CD14-positive monocyte (primary cell): ENCODE measurements at places on chromosomes 3 and 15.

GRCh38 chr3:24640330-24640877, 145.8 kb upstream of the THRB start:
- no peak for DNase-seq

- DNase-seq: no peak
Observed at GRCh38 chr15:80386151-80386550, 18.0 kb upstream of the ARNT2 start.

- peak; percentile 93 for DNase-seq
Observed at GRCh38 chr15:62658498-62658897, 384.0 kb upstream of the TPM1 start.

- DNase-seq: no peak
Observed at GRCh38 chr15:47258521-47258920, 458.8 kb upstream of the SEMA6D start.

- DNase-seq: no peak
Observed at GRCh38 chr3:140950144-140950543, 8.5 kb downstream of the SLC25A36 start.

DNA sequence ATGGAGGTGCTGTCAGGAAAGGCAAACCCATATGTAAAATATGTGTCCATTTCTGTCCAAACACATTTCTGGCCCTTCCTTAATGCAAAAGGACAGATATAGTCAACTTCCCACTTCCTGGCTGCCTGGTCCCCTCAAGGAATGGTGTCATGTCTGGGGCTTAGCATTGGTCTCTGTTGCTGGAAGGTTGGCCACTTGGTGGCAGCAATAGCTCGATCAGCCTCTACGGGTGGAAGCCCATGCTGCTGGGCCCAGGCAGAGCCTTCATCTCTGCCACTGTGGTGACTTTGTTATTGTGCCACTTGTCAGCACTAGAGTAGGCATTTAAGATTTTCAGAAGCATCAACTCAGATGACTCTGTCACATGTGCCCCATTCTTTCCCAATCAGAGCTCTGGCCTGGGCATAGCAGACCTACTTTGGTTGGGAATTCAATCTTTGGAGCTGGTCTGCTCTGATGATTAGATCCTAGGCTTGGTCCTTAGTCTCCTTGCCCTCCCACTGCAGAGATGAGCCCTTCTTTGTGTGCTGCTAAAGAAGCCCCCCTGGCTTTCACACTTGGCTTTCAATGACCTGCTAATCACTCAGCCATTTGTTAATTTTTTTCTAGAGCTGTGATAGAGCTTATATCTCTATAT, 51.0 kb upstream of the SPSB4 start:
- peak; percentile 31 for DNase-seq

DNA sequence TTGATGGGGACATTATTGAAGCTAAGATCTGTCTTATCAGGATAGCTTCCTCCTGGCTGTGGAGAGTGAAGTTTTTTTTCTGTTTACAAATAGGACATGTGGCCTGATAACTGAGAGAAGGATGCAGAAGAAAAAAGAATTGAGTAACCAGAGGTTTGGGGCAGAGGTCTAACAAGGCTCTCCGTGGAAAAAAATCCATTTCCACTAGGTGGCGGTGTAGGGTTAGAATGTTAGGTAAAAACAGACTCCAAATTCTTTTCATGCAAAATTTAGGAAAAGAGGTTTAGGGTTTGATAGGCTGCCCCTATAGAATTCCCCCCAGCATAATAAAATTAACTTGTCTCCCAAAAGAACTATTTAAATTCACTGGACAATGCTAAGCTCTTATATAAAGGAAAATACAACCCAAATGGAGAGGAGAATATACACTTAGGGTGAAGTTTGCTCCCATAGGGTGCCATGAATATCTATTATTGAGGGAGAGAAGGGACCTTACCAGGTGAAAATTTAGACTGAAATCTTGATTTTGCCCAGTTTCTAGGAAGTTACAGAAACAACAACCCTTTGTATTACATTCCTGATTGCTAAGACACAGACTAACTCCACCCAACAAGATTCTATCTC, 1560.4 kb downstream of the OTOL1 start:
- DNase-seq: no peak

GRCh38 chr3:147301781-147302180, 104.6 kb downstream of the ZIC4 start:
- no peak for DNase-seq

DNA sequence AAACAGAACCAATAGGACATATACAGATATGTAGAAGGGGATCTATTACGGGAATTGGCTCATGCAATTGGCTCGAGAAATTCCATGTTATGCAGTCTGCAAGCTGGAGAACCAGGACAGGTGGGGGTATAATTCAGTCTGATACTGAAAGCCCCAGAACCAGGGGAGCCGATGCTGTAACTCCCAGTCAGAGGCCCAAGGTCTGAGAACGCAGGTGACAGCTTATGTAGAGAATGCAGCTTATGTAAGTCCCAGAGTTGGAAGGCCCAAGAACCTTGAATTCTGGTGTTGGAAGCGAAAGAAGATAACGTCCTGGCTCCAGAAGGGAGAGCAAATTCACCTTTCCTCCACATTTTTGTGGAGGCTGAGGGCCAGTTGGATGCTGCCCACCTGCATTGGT, 62.7 kb downstream of the CCNL1 start:
- no peak for DNase-seq

GRCh38 chr3:189710620-189711402, 79.6 kb downstream of the TP63 start:
- no peak for DNase-seq

GRCh38 chr15:83899670-83900069, 245.7 kb downstream of the ADAMTSL3 start:
- no peak for DNase-seq

DNA sequence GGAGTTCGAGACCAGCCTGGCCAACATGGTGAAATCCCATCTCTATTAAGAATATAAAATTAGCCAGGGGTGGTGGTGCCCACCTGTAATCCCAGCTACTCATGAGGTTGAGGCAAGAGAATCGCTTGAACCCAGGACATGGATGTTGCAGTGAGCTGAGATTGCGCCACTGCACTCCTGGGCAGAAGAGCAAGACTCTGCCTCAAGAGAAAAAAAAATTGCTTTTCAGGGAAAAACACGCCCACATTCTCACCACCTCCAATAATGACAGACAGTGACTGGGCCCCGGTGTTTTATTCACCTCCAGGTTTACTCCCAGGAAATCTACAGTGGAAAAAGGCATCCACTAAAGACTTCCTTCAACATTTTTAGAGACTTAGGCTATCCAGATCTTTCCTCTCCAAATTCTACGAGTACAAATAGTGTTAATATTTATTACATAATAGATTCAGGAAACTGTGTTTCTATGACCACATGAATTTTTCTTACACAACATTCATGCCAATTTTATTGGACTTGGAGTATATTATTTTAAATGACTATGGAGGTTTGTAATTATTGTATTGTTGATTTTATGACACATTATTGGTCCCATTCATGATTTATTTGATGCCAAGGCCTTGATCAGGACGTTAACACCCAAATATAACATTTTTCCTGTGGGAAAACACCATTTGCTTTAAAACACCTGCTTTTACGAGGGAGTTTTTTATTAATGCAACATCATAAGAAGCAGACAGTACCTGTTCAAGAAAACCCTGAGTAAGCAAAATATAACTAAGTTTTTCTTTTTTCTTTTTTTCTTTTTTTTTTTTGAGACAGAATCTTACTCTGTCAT, 26.6 kb downstream of the IGF2BP2 start:
- DNase-seq: no peak
